ENCODE measurements at places on chromosomes 11 and 22.
A peak's percentile ranks its signal among the peaks of the same experiment; 100 is the strongest.

DNA sequence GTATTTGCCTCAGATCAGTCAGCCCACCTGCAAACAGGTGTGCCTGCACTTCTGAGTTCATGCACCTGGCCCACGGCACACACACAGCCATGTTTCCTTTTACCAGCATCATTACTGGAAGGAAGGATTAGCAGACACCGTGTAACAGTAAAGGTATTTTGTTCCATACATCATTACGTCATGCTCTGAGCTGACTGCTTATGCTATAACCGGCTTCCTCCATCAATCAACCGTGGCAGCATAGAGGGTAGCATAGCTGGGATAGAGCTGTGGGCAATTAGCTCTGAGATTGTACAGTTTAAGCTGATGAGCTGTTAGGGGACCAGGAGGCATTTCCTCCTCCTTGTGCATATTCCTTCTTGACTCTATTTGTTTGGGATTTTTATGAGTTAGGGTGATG is 102.4 kb downstream of the ME3 start:
- no peak for DNase-seq

DNA sequence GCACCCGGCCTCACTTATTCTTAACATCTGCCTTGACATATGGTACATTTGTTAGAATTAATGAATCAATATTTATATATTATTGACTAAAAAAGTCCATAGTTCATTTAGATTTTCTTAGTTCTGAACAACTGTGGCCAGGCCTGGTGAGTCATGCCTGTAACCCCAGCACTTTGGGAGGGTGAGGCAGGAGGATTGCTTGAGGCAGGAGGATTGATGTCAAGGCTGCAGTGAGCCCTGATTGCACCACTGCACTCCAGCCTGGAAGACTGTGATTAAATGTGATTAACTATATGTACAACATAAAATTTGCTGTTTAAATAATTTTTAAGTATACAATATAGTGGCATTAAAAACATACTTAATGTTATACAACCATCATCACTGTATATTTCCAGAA is 5.6 kb downstream of the UVRAG start:
- peak; percentile 49 for DNase-seq

- DNase-seq = no peak
Measured at GRCh38 chr11:44532809-44533208, 32.7 kb upstream of the CD82 start.

- no peak for DNase-seq
Measured at GRCh38 chr11:114845766-114846415, 167.6 kb downstream of the NXPE2 start.

All from AG10803 (cell line).